AG08395 (cell line): ENCODE measurements at places on chromosomes 16 and 17.

- no peak for DNase-seq
Observed at GRCh38 chr17:65434251-65434650, 127.2 kb downstream of the AXIN2 start.

DNA sequence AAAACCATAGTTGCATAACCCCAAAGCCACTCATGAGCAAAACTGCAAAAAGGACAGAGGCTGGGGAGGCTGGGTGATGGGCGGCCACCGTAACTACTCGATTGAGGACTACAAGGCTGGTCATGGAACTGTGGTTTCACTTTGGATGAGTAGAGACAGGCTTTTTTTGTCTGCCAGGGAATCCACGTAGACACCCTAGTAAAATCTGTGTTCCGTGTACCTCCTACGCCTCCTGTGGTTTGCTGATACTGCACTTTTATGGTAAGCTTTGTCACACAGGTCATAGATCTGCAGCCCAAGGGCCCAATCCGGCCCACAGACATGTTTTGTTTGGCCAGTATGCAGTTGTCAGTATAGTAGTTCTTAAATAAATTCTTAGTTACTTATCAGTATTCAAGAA is 2.2 kb upstream of the TLCD3B start:
- DNase-seq: no peak

- peak; percentile 76 for DNase-seq
Observed at GRCh38 chr16:85245307-85246172, 133.3 kb upstream of the CIBAR2 start.

DNA sequence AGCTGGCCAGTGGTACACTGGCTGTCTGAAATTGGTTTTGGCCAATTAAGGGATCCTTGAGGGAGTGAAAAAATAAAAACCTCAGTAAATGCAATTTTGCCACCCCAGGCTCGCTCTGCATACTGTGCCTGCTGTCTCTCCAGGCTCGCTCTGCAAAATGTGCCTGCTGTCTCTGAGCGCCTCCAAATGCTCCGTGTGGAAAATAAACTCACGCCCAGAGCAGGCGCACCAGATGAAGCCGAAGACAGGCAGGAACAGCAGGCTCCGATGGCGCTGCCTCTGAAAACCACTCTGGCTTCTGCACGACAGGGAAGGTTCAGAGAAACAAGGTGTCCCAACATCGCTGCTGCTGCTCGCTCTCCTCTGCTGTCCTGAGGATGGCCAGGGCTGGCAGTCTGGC is 29.1 kb downstream of the SNN start:
- no peak for DNase-seq

GRCh38 chr16:30076276-30076791 is 540 bp downstream of the PPP4C start:
- DNase-seq: no peak

GRCh38 chr17:37576281-37576680 is 32.9 kb downstream of the SYNRG start:
- no peak for DNase-seq

DNA sequence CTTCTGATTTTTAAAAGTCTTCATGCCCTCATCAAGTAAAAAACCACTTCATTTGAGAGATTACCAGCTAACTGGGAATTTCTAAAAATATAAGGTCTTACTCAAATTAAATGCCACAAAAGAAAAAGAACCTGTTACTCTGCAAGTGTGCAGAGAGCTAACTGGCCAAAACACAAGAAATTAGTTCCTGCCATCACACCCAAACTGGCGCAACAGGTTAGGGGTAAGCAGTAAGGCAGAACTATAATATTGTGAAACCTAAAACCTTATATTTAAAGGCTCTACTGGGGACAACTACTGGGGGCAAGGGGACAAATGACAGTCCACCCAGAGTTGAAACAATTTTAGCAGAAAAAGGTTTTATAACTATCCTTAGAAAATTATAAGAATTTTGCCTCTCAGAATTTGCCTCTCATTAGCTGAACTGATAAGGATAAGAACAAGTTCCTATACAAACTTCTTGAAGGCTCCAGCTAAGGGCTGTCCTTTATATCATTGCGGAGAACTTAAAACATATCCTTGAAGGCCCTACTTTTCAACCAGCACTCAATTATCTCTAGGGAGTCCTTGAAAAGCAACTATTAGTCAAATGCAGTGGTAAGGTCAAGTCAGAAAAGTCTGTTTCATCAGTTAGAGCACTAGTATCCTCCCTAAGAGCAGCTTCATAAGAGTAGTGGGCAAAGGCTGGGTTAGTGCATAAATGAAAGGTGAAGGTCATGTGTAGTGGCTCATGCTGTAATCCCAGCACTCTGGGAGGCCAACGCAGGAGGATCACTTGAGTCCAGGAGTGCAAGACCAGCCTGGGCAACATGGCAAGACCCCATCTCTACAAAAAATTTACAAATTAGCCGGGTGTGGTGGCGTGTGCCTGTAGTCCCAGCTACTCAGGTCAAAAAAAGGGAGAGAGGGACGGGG is 31.5 kb downstream of the SMURF2 start:
- no peak for DNase-seq

DNA sequence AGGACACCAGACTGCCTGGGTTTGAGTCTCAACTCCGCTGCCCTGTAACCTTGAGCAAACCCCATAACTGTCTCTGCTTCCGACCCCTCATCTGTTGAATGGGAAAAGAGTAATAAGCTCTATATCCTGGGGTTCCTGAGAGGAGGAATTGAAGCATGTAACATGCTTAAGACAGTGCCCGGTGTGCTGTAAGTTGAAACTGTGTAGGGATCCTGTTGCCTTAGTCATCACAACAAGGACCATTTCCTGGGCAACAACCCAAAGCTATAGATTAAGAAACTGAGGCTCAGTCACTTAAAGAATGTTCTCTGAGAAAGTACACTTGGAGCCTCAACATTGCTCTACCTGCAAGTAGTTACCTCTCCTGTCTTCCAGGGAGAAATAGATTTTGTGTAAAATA is 23.0 kb downstream of the CDH13 start:
- DNase-seq: no peak

DNA sequence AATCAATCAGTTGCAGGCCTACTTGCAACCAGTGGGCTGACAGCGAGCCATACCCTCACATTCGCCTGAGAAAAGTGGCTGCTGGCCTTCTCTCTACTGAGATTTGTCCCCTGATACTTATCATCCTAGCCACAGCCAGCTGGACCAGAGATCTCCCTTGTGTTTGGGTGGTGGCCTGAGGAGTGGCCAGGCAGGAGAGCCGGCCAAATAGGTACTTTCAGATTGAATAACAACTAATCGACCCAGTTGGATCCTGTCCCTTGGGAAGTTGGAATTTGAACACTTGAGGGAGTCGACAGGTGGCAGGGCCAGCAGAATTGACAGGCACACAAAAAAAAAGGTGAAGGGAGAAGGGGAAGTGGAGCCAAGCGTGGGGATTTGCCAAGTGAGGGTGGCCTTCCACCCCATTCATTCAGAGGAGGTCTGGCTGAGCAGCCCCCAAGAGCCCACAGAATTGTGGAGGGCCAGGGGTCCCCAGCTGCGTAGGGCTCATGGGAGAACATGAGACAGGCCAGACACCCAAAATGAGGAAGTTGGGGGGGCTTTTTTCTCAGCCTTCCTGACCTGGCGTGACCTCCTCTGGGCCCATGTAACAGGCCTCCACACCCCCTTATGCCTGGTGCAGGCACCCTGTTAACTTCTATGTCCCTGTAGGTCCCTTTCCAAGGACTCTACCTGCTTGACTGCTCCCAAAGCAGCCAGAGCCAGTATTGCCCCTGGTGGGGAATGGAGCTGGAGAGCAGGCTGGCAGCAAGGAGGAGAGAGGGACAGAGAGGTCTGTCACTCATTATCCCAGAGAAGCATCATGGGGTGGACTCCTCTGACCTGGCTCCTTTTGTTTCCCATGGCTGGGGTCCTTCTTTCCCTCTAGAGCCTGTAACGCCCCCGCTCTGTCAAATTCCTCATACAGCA is 2.9 kb upstream of the RANGRF start:
- no peak for DNase-seq

GRCh38 chr16:81526935-81527334 is 82.3 kb downstream of the CMIP start:
- peak; percentile 31 for DNase-seq

DNA sequence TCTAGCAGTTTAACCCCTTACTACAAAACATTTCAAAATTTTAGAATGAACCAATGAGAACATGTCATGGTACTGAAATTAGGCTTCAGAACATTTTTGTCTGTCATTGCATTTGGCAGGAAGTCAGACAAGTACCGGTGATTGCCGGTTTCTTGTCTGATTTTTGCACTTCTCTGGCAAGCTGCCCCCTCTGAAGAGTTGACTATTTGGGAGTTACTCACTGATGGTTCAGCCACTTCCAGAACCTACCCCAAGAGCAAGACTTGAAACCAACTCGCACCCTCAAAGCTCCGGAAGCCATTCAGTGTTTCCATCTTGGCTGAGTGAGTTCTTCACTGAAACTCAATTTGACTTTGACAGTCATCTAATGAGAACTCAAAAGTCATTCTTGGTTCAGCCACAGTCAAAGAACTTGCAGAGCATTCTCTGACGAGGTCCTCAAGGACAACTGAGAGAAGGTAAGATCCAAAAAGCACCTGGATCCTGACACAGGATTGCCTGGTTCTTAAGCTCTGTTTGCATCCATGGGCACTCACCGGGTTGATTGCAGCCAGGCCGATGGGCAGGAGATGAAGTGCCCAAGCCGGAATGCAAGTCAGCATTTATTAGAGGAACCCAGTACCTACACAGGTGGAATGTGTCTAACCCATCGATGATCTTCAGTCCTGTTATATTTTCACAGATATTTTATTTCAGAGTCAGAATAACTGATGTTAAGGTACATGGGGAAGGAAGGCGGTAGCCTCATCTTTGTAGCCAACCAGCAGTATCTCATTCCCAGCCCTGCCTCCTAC is 93.6 kb downstream of the USP22 start:
- DNase-seq: no peak

DNA sequence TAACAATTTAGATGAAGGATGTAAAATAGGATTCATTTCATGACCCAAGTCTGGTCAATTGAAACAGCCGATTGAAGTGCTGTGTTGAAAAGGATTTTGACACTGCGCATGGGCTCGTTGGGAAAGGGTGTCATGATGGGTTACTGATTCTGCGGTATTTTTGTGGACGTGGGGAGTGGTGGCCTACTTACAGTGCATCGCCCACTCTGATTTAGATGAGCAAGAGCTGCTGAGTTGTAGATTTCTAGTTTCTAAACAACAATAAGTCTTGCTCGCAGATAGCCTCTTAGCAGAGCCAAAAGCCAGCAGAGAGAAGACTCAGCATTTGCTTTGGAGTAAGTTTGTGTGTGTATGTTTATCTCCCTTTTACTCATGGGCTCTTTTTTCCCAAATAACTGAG is 731.0 kb downstream of the MAF start:
- DNase-seq: no peak

DNA sequence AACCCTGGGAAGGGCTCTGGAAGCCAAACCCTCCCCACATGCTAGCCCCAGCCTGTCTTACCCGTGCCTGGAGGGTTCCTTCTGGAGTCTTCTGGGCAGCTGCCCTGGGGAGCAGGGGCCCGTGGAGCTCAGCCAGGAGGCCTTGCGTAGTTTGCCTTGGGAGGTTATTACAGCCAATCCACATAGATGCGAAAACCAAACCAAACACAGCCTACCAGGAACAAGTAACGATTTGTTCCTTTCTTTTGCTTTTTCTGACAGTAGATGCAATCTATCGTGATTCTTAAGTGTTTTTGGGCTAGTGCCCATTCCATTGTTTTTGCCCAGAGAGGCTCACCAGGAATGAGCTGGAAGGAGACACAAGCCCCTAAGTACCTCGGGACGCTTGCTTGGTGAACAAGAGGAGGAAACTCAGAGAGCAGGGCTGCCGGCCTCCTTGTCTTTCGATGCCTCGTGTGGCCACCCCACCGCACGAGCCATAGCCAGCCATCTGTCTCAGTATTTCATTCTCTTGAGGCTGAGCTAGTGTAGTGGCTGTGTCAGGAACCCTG is 102.7 kb upstream of the NOL11 start:
- no peak for DNase-seq

- no peak for DNase-seq
Observed at GRCh38 chr17:49407086-49407485, 7.6 kb downstream of the PHB1 start.

DNA sequence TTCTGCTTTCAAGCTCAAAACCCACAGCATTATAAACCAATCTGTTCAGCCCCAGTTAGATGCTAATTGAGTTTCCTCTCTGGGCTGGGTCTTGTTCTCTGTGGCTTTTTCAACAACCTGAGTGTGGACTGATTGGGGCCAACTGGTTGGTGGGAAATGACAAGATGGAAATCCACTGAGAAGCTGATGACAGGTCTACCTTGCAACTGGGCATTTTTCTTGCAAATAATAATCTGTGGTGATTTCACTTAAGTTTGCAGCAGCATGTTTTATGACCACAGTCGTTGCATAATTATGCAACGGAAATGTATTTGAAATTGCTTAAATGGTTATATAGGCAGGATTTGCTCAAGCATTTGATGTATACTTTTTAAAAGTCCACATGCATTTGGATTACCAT is 69.9 kb downstream of the AKAP1 start:
- no peak for DNase-seq
